ENCODE measurements at places on chromosomes 3 and 15. TPM values are rescaled to one million over a fixed set of nuclear protein-coding genes. Genes with fewer than 3 reads are reported as not detected.

Gene GNB4
- 32.2 TPM for total RNA-seq

Gene ATP6V1A
- total RNA-seq = 69.5 TPM

Gene PCLAF
- total RNA-seq = 0.35 TPM

Gene GOLGA8M
- total RNA-seq = 5.8 TPM

Gene FAM43A
- 22.3 TPM for total RNA-seq

Gene CIP2A
- 2.1 TPM for total RNA-seq

Gene TM6SF1
- total RNA-seq = 12.4 TPM

Gene CHRNA7
- total RNA-seq = 2.0 TPM

Gene CTXN2
- total RNA-seq = not detected

Gene POLQ
- total RNA-seq = 0.51 TPM

Gene SLC9A9
- 21.0 TPM for total RNA-seq

- DNase-seq = no peak
Observed at GRCh38 chr3:175748087-175748730, 889.1 kb downstream of the NAALADL2 start.

GRCh38 chr15:33396475-33396874 is 85.7 kb downstream of the RYR3 start:
- no peak for DNase-seq

GRCh38 chr15:48856942-48857341 is 21.0 kb upstream of the EID1 start:
- DNase-seq = no peak

DNA sequence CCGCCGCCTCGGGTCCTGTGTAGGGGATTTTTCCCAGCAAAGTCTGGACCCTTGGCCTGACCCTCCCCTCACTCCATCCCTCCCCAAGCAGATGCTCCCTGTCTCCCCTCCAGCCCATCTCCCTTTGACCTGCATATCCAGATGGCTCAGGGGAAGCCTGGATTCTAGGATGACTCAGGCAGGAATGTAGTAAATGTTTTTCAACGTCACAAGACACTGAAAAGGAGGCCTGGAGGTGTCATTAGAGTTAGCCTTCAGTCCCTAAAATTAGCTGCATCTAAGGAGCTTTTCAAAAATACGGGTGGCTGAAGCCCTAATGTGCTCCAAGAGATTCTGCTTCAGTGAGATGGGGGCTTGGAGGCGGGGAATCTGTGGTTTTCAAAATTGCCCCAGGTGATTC is 7.2 kb downstream of the ACAN start:
- DNase-seq = no peak

DNA sequence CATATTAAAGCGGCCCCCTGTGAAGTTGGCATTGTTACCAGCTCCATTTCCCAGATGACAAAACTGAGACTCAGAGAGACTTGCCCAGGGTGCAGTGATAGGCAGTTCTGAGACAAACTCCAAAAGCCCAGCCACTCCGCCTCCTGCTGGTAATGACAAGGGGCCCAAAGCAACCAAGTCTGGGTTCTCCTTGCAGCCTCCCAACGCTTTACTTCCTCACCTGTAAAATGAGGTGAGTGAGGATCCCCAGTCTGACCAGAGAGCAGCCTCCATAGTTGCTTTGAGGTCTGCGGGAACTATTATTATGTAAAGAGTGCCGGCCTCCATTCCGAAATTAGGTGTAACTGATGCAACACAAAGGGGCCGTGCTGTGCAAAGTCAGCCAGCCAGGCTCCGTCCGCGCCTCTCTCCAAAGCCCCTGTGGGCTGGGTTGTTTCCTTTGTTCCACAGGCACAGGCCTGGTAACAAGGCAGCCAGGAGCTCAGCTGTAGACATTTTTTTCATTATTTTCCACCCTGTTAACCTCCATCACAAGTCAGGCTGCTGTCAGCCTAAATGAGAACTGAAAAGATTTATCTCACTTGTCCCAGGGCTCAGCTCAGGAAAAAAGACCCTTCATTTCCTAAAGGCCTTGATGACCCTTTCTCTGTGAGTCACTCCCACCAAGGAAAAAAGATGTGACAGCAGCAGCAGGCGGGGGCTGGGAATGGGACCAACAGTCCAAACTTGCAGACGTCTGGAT is 139.1 kb upstream of the RAD18 start:
- DNase-seq = peak; percentile 47

- no peak for DNase-seq
Observed at GRCh38 chr3:138070006-138070405, 45.4 kb downstream of the DZIP1L start.

- DNase-seq = no peak
Observed at GRCh38 chr3:152037953-152038352, 164.5 kb downstream of the SUCNR1 start.

DNA sequence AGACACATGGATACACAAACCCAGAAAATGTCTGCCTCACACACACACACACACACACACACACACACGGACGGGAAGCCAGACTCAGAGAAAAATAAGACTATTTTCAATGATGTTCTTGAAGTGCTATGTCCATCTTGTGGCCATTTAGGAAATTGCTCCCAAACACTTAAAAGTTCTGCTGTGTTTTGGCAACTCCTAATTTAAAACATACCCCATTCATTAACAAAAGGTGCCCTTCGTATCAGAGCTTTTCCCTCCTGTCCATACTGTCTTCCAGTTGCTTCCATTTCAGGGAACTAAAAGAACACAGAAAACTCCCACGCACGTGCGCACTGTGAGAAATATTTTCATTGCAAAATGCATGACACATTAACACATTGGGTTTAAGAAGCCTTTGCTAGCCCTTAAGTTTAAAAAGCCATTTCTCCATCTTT is 44.6 kb downstream of the SLC12A1 start:
- DNase-seq = no peak

- no peak for DNase-seq
Observed at GRCh38 chr15:56930669-56931313, 12.3 kb downstream of the TCF12 start.

GRCh38 chr3:144185276-144185675 is 213.7 kb downstream of the DIPK2A start:
- no peak for DNase-seq

- DNase-seq = no peak
Observed at GRCh38 chr15:60272623-60273022, 125.2 kb downstream of the ANXA2 start.

- no peak for DNase-seq
Observed at GRCh38 chr3:133746712-133747066, 496 bp downstream of the TF start.

GRCh38 chr15:47997195-47998080 is 123.4 kb upstream of the SLC24A5 start:
- DNase-seq = no peak

DNA sequence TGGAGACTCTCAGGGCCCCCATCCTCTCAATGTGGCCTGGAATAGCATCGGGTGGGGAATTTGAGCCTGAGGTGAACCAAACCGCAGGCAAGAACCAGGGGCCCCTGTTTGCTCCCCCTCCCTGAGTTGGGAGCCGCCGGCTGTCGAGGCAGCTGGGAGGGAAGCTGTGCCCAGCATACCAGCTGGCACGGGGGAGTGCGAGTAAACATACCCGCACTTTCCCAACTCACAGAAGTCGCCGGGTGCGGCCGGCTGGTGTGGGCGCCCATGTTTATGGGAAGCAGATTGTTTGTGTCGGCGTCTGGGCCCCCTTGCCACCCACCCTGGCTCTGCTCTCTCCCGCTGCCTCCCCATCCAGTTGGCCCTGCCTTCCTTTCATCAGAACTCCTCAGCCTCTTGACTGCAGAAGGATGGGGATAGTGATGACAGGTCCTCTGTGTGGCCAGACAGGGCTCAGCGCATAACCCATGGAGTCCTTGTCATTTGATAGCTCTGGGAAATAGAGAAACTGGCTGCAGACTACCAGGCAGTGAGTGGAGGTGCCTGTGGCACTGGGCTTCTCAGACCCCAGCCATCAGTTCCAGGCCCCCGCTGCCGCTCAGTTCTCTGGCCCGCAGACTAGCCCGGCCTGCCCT is 60.4 kb downstream of the CACNA2D2 start:
- DNase-seq = no peak

DNA sequence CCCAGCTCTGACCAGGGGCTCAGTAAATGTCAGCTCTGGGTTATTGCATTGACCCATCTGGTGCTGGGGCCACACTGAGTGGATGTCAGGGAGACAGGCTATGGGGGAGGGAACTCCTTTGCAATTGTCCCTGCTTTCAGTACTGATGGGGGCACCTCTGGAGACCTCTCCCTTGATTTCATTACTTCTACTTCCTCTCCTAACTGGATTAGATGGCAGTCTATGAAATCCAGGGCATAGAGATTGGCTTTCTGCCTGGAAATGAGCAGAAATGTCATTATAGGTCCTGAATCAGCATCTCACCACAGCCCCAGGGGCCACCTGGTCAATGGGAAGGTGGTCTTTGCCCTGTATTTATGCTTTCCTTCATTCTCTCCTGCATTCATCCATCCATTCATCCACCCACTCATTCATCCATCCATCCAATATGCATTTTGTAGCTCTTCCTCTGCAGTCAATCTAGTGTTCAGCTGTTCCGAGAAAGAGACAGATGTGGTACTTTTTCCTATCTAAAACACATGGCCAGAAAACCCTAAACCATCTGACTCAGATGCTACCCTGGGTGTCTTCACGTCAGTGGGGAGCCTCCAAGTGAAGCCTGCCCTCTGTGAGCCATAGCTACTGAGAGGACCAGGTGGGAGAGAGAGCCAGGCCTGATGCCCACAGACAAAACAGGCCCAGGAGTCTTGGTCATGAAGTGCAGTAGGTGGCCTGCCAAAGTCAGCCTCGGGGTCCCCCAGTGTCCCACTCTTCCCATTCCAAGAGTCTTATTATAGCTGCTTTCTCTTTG is 57.1 kb downstream of the CCDC33 start:
- DNase-seq = no peak

GRCh38 chr3:56800130-56800831 is 1.5 kb downstream of the ARHGEF3 start:
- DNase-seq = no peak

DNA sequence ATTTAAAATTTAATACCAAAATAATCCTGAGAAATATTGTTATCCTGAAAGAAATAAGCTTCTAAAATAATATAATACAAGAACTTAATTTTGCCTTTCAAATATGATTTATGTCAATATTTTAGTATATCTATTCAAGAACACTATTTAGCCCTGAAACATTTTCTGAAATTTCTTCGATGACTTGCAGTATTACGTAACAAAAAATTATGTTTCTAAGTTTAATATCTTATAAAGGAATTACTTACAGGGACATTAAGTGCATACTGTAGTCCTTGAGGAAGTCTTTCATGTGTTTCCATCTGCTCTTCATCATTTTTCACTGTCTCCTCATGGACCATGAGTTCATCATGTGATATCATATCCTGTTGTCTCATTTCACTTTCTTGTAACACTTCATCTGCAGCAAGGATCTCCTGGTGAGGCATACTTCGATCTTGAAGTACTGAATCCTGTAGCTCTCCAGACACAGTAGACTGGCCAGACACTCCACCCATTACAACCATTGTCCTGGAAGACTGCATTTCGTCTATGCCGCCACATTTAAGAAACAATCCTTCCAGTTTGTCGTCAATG is 62.0 kb downstream of the ZNF148 start:
- DNase-seq = no peak

DNA sequence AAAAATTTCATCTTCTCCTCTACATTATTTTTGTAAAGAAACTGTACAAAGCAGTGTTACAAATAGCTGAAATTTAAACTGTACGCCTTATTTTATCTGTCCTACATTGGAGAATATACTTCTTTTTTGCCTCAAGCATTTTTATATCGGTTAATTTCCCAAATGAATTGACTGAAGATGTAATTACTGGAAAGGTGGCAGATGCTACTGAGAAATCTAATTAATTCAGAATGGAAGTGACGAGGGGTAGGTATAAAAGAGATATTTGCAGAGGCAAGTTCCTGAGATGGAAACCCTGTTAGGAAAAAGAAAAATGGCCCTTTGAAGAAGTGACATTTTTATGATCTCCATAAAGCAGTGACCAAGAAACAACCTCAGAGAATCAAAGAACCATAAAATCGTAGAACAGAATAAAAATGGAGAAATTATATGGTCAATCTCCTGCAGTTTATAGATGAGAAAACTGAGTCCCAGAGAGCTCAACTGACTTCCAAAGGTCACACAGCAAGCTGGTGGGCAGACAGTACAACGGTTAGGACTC is 20.4 kb downstream of the RUVBL1 start:
- DNase-seq = no peak

DNA sequence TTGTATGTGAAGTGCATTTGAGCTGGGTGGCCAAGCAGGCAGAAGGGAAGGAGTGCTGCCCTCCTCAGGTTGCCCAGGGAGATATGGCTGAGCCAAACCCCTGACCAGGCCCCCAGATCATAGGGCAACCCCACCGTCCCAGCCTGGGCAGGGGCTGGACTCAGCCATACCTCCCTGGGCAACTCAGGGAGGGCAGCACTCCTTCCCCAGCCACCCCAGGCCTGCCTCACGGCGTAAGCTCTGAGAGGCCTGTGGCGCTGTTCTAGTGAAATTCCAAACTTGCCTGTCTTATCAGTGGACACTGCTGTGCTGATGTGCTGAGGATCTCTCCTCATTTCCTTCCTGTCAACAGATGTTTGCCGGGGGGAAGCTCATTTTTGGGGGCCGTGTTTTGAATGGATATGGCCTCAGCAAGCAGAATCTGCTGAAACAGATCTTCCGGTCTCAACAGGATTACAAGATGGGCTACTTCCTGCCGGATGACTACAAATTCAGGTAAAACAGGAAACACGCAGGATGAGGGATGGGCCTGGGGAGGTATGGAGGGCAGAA is 57.6 kb upstream of the FGD5 start:
- peak; percentile 51 for DNase-seq

GRCh38 chr3:145197051-145197820 is 963.7 kb downstream of the PLOD2 start:
- no peak for DNase-seq

- no peak for DNase-seq
Observed at GRCh38 chr3:25594007-25594502, 70.7 kb downstream of the TOP2B start.

DNA sequence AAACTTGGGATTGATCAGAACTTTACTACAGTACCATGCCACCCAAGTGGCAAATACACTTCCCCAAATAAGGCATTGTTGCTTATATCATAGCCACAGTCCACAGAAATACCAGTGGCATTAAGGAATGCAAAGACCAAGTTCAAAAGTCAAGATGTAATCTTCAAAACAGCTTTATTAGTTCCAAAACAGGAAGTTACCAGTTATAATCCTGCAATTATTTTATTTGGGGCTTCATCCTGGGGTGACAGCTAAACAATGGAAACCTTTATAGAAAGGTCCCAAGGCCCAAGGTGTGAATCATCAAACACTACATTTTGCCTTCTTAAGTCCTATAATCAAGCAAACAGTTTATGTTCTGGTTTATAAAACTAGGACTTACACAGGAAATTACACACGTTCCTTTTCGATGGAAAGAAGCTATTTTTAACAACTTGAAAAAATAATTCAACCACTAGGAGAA is 30.3 kb upstream of the RNF7 start:
- DNase-seq = no peak

DNA sequence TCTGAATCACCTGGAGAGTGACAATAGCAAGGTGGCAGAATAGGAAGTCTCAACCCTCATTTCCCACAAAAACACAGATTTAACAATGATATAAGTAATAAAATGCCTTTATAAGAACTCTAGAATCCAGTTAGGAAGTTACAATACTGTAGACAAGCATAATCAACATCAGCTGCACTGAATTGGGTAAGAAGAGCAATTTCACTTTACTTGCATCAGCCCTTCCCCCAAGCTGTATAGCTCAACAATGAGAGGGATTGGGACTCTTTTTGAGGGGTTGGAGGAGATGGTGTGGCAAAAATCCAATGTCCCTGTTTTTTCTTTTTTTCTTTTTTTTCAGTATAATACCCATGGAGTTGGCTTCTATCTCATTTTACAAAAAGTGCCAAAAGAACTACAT is 63.1 kb downstream of the SERP1 start:
- no peak for DNase-seq

GRCh38 chr3:29128001-29128400 is 152.9 kb upstream of the RBMS3 start:
- no peak for DNase-seq

- no peak for DNase-seq
Observed at GRCh38 chr15:45169608-45170480, 17.9 kb downstream of the SHF start.
